Activated CD4-positive, alpha-beta T cell treated with anti-CD3 and anti-CD28 coated beads, Interleukin-10, Interleukin-2, amounts not matched to agents 100 ng/mL and 50 ng/mL, durations not matched to agents 16 hours and 8 hours (primary cell): ENCODE measurements at places on chromosomes 1 and 21.

DNA sequence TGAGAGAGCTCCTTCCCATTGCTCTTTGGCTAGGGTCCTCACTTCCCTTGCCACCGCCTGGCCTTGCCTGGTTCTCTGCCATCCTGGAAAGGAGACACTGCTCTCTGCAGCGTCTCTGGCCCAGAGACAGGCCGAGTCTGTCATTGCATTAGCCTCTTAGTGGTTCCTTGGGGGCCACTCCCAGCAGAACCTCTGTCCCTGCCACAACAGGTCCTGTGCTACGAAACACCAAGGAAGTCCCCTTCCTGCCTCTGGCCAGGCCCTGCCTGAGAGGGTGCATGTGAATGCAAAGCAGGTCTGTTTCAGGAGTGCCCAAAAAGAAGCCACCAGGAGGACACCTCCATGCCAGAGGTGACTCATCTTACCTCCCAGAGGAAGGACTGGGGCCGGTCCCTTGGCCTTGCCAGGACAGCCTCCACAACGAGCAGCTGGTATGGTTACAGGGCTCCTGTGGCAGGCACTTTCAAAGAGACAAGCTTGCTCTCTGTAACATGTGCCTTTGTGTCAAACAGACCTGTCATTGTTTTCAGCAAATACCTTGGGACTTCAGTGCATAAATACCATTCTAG lies 59.6 kb downstream of the VPS26C start:
- DNase-seq = peak; percentile 20

DNA sequence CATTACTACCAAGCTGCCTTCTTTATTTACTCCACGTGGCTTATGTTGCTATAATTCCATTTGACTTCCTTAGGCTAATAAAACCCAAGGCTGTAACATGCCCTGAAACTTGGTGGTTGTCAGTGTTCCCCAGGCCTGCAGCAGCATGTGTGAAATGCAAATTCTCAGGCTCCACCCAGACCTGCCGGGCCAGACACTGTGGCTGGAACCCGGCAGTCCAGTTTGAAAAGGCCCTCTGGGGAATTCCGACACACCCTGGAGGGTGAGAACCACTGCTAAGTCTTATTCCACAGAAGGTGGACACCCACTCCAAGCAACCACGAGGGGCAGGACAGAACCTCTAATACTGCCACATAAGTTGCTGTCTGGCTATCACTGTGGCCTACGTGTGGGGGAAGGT lies 41.4 kb downstream of the URB1 start:
- DNase-seq = no peak

- peak; percentile 26 for DNase-seq
Measured at GRCh38 chr1:236465959-236466303, 57.9 kb upstream of the LGALS8 start.

DNA sequence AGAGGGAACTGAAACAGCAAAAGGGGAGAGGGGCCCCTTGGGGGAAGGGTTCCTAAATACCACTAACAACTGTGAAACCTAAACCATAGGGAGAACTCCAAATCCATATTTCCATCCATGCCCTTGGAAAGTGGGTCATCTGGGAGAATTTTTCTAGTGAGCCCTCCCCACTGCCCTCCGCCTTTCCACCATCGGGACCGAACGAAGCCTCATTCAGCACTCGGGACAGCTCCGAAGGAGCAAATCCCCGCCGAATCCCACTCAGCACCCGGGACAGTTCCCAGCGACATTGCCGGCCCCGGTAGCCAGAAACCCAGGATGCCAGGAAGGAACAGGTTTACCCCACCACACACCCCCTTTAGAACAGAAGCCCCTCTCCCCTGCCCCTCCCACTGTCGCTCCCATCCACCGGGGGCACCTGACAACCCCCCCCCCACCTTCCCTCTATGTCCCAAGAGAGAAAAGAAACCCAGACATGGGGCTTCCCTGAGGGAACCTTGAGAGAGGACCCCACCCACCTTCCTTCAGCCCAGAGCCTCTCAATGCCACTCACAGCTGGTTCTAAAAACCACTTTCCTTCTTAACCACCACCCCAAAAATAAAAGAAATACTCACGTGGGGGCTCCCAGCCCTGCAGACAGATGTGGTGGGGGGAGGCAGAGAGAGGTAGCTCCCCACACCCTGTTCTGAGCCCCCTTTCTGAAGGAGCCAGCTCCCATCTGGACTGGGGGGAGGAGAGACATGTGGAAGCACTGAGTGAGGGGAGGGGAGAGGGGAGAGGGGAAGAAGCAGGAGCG lies 4.5 kb downstream of the DLGAP3 start:
- peak; percentile 42 for DNase-seq

GRCh38 chr21:42222386-42222785 lies 3.4 kb downstream of the ABCG1 start:
- DNase-seq = no peak

DNA sequence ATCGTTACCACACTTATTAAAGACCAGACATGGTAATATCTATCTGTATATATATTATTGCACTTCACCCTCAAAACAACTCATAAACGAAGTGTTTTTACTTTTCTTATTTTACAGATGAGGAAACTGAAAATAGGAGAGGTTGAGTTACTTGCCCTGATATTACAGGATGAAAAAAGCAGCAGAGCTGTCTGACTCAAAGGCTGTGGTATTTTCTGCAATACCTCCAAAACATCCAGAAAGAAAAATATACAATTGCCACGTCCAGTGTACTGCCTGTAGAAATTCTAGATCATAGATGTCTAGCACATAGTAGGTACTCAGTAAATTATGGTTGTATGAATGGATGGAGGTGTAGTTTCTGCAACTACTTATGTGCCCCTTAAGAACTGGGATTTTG lies 5.2 kb upstream of the TARBP1 start:
- no peak for DNase-seq

- DNase-seq = no peak
Measured at GRCh38 chr1:237891266-237891665, 544 bp upstream of the ZP4 start.

DNA sequence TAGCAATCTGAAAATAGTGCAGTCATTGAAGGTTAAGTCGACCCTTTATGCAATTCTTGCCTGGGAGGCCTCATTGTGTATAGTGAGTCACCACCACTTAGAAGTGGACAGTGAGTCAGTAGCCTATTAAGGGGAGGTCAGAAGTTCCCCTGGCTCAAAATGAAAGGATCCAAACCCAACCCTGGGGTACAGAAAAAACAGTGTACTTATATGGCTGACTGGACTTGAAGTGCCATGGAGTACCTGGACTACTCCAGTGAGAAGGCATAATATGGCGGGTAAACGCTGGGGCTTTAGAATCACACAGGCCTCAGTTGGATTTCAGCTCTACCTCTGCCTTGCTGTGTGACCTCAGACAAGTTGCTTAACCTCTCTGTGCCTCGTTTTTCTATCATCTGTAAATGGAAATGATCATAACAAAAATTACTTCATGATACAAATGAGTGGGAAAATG lies 2.2 kb upstream of the BCL9 start:
- DNase-seq = peak; percentile 7

DNA sequence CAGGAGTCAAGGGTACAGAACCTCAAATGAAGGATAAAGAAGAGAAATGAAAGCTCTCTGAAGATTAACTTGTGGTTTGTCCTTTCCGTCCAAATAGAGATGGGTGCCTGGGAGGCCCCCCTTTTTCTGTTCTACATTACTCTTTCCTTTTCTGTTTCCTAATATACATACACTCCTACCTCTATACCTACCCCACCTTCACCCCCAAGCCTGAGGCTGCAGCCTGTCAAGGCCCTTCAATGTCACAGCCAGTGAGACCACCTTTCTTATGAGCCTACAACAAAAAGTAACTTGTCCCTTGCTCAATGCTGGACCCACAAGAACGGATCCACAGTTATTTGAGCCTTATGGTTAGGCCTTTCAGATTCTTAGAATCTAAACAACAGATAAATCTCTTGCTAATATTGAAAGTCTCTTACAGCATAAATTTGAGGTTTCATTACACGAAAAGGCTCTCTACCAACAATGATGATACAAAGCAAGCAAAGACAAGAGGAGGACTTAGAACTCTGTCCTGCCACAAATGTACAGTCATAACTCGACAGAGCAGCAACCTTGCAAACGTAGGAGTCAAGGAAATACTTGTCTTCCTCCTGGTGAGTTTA lies 4.1 kb upstream of the TRAF3IP3 start:
- DNase-seq = peak; percentile 95

DNA sequence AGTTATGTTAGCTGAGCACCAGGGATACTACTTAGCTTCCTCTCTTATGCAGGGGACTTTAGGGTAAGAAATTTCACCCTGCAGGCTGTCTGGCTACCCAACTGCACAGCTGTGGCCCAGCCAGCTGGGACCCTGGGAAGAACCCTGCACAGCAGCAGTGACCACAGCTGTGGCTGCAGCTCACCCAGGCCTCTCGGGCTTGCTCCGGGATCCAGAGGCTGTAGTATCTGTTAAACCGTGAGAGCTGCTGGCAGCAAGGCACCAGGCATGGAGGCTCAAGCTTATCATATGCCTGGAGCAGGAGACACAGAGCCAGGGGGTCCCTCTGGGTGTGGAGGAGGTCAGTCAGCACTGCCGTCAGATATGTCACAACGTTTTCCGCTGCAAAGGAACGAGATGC lies 40.3 kb downstream of the URB1 start:
- no peak for DNase-seq

GRCh38 chr1:53504901-53505300 lies 45.7 kb downstream of the DMRTB1 start:
- DNase-seq = no peak

- no peak for DNase-seq
Measured at GRCh38 chr1:94926126-94926914, 590 bp downstream of the CNN3 start.

- DNase-seq = no peak
Measured at GRCh38 chr1:219772265-219773036, 155.9 kb downstream of the SLC30A10 start.

- no peak for DNase-seq
Measured at GRCh38 chr1:33982419-33982818, 118.5 kb downstream of the HMGB4 start.

- no peak for DNase-seq
Measured at GRCh38 chr1:238778113-238778512, 608.3 kb upstream of the CHRM3 start.

GRCh38 chr21:41068496-41068895 lies 99.5 kb upstream of the BACE2 start:
- no peak for DNase-seq

DNA sequence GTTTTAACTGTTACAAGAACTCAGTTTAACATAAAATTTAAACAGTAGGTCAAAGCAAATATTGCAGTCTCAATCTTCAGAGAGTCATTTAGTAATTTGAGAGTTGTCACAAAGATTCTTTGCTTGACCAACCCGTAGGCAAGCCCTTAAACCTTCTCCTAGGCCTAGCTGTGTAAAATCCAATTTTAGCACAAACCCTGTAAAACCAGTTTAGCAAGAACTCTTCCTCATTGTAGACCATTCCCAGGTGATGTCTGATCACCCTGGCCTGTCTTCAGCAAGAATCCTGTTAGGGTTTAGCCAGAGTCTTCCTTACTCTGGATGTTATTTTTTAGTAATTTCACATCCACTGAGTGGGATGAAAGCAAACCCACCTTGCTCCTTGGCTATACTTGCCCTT lies 30.1 kb downstream of the LRIG2 start:
- DNase-seq = no peak

DNA sequence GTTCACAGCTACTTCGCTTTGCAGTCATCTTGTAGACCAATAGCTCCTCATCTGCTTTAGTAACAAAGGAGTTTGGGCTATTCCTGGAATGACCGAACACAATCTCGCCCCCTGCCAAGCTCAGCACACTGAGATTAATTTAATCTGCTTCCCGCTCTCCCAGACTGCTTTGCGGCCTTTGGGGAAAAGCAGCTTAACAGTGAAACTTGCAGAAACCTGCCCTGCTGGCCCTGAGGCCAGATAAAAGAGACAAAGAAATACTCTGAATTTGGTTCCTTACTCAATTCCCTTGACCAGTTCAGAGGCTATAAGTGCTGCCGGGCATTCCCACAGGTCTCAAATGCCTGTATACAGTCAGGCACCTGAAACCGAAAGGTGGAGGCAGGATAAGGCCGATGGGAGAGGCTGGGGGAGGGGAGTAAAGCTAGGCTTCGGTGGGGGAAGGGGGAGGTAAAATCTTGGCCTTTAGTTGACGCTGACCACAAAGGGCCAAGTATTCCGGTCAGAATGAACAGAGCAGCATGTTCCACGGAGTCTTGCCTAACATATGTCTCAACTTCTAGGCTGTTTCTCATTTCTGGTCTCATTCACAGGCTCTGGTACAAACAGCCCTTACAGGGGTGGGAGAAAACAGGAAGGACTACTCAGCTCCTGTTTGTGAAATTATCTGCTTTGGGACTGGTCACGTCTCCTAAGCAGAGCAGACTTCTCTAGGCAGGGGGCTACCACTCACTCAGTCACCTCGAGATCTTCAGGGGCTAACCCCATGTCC lies 17.7 kb upstream of the A3GALT2 start:
- no peak for DNase-seq

DNA sequence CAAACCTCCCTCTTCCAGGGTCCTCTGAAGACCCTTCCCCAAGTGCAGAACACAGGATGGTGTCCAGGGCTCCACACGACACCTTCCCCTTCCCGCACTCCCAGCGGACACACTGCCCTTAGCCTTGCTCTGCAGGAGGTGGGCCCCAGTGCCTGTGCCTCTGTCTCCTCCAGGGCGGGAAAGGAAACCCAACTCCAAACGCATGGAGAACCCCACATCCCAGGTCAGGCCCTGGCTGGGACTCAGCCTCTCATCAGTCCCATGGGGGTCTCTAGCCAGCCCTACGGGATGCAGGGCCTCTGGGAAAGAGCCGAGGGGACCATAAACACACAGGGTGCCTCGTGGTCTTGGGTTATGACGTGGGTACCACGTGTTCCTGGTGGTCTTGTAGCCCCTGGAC lies 5.6 kb upstream of the SMYD3 start:
- DNase-seq = no peak

GRCh38 chr1:198669771-198670170 lies 30.9 kb downstream of the PTPRC start:
- no peak for DNase-seq

DNA sequence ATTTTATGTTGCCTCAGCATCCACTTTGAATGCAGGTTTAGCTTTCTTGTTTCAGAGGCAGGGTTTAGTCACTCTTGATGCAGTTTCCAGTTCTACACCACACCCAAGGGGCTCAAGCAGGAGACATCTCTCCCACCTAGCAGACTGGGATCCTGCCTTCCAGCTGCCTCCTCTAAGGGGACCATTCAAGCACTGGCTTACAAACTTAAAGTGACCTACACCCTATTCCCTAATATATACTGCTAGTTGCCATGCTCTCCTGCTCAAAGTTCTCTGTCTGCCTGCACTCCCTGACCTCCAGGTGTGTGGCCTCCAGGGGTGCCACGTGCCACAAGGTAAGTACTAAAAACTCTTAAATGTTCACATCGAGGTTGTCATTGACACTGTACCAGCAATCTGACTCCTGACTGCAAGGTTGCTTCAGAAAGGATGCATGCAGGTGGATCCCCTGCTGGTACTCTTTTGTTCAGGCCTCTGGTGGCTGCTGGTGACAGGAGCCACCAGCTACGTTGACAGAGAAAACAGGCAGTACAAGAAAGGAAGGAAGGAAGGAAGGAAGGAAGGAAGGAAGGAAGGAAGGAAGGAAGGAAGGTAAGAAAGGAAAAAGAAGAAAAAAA lies 185.9 kb downstream of the COQ8A start:
- DNase-seq = no peak
